ENCODE measurements at places on chromosomes 6 and 20. TPM values are rescaled to one million over a fixed set of nuclear protein-coding genes. Genes with fewer than 3 reads are reported as not detected.

DNA sequence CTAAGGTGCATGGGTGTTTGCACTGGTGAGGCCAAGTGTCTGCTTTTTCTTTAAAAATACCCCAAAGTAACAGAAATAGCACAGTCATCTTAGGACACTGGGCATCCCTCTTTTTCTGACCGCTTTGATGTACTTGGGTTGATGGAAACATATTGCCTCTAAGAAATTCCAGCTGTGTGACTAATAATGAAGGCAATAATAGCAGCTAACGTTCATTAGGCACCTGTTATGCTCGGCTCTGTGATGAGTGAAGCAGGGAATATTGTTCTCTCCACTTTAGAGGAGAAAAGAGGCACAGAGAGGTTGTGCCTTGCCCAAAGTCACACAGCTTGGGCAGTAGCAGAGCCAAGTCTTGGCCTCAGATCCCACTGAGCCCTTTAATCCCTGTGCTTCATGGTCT is 100.7 kb downstream of the F13A1 start:
- DNase-seq, result no peak

DNA sequence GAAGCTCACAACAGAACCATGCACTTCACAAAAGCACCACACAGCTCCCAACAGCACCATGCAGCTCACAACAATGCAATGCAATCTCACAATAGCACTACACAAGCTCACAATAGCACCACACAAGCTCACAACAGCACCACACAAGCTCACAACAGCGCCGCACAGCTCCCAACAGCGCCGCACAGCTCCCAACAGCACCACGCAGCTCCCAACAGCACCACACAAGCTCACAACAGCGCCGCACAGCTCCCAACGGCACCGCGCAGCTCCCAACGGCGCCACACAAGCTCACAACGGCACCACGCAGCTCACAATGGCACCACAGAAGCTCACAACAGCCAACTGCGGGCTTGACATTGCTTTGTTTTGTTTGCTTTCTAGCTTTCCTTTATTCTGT is 198.1 kb downstream of the DLL1 start:
- no peak for DNase-seq

- DNase-seq, result no peak
Measured at GRCh38 chr20:32235331-32236047, 27.8 kb downstream of the POFUT1 start.

The GNAS-AS1 gene
- 1.0 TPM for polyA plus RNA-seq

GRCh38 chr20:59845472-59845871 is 88.0 kb downstream of the SYCP2 start:
- DNase-seq, result no peak

The HFE gene
- polyA plus RNA-seq, result 9.4 TPM

DNA sequence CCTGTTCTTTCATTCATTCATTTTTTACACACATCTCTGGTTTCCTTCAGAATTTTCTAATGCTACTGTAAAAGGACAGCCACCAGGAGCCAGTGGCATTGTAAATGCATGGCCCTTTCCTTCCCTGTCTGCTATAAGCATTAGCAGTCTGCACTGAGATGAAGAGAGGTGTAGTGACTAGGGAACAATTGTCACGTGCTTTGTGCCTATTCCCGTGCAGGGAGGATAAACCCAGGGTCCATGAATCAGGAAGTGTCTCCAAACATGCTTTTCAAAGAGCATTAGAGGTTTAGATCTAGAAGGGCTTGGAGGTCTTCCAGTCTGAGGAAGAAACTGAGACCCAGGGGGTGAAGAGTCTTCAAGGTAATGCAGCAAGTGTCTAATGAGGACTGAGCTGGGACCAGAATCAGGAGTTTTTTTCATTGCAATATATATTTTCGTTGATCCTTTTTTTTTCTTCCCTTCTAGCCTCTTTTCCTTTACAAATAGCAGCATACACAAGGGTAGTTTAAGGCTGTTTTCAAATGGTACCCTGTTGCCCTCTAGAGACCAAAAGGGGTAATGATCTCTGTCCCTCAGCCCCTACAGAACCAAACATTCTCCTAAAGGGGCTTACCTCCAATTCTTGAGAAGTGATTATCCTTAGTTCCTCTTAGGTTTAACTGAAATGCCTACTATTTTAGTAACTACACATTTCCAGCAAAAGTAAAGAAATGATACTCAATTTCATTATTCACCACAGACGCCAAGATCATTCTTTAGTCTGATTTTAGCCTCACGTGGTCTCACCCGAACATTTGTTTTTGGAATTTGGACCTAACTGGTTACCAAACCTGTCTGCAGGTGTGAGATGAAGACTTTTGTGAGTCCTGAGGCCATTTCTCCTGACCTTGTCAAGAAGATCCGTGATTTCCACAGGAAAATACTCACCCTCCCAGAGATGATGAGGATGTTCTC is 6.6 kb downstream of the TRIM15 start:
- peak; percentile 36 for DNase-seq

DNA sequence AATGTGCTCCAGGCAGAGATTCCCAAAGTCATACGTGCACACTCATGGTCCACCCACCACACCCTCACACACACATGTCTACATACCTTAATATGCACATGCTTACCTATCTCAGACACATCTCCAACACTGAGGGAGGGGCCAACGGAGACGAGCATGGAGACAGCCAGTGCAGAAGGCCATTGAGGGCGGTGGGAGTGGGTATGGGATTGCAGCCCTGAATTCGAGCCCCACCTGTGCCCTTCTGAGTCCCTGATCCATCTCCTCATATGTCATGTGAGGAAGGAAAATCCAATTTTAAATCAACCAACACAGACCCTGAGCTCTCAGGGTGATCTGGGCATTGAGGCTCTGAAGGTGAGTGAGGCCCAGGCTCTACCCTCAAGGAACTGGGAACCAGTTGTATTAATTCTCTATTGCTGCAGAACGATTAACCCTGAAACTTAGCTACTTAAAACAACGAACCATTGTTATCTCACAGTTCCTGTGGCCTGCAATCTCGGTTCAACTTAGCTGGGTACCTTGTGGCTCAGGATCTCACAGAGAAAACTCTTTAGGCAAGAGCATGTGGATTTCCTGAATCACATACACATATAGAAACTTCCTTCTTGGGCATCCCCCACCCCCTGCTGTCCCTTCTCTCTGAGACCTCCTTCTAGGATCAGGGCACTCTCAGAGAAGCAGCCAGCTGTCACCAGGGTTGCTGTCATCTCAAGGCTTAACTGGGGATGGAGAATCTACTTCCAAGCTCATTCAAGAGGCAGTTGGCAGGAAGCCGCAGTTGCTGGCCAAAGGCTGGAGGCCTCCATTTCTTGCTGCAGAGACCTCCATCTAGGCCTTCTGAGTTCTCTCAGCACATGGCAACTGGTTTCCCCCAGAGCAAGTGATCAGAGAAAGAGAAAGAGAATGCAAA is 28.3 kb downstream of the GLP1R start:
- DNase-seq, result no peak

The LY6G6F gene
- polyA plus RNA-seq, result 0.32 TPM

The PPP2R5D gene
- polyA plus RNA-seq, result 72.5 TPM

DNA sequence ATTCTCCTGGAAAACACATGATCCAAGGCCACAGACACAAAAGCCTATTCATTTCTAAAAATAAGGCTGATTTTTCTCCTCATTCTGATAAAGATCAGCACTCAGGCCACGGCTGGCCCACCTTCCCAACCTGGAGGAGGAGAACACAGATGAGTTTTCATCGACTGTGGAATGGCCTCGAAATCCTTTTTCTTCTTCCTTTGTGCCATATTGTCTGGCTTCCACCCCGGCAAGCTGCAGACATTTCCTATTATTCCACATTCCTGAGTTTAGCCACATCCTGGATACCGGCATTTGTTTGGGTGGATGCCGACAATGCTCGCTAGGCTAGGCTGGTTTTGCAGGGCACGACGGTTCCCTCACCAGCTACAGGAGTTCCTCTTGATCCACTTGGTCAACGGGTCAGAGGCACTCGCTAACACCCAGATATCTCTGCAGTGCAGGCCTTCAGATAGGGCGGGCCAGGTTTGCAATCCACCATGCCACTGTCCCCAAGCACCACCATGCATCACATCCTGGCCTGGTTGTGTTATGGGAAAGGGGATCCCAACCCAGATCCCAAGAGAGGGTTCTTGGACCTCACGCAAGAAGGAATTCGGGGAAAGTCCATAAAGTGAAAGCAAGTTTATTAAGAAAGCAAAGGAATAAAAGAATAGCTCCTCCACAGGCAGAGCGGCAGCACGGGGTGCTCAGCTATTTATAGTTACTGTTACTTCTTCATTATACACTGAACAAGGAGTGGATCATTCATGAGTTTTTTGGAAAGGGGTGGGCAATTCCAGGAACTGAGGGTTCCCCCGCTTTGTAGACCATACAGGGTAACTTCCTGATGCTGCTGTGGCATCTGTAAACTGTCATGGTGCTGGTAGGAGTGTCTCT is 4.2 kb upstream of the CTSZ start:
- DNase-seq, result no peak
